ENCODE measurements at places on chromosomes 3 and 15.

GRCh38 chr3:122572940-122573412, 4.5 kb upstream of the PARP15 start:
- DNase-seq, result peak; percentile 58

DNA sequence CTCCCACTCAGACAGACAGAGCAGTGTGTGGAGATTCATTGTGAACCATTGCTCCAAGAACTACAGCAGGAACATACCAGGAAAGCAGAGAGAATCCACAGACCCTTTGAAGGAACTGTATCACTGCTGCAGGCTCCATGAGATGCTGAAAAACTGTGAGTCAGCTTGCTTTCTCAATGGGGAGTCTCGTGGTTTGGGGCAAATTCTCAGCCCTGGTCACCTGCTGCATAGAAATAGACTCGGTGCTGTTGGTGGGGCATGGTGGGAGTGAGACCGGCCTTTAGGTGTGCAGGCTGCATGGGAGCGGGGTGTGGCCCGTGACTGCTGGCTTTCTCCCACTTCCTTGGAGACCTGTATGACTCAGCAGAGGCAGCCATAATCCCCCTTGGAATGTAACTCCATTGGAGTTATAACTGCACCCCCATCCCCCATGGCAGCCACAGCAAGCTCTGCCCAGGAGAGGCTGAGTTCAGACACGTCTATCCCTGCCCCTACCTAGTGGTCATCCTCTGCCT, 35.6 kb downstream of the ALCAM start:
- DNase-seq, result no peak

DNA sequence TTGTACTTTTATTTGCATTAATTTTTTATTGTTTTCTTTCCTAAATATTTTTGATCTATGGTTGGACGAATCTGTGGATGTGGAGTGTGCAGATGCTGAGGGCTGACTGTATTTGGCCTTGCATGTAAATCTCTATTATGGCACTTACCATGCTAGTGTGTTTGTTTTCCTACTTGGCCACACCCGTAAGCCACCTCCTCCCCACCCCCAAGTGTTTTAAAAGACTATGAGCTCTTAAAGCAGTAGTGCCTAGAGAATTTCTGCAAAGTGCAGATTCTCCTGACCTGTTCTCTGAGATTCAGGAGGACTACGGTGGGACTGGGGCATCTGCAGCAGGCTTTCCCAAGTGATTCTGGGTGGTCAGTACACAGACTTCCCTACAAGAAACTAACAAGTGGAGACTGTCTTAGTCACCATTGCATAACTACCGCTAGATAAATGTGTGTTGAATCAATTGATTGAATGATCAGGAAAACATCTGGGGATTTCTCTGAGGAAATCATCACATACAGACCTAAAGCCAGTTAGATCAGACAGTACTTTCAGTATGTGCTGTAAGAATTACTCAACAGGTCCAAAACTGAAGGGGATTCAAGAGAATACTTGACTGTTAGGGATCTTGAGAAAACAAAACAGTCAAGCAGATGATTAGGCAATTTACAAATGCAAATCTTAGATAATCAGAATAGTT, 6.2 kb upstream of the TIPARP start:
- DNase-seq, result no peak

DNA sequence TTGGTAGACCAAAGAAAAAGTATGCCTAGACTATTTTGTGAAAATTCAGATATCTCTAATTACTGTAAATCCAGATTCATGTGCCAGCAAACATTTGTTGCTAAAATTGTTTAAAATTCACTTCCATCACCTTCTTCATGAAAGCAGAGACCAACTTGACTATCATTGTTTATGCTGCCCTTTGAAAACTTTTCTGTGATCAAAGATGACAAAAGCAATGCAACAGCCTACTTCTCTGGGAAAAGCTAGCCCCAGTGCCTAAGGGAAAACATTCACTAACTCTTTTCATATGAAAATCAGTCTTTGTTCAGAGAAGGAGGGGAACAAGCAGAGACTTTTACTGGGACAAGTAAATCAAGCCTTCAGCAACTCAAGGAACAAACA, 178.0 kb upstream of the P2RY1 start:
- DNase-seq, result no peak

DNA sequence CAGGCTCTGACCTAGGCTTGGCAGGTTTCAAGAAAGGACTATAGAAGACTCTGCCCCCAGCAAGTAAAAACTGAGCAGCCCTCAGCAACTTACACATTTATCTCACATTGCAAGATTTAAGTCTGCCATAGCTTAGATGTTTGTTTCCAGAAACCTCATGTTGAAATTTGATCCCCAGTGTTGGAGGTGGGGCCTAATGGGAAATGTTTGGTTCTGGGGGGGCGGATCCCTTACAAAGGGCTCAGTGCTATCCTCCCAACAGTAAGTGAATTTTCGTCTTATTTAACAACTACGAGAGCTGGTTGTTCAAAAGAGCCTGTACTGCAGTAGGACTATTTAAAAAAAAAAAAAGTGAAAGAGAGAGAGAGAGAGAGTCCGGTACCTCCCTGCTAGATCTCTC, 125.2 kb upstream of the PROK2 start:
- DNase-seq, result no peak

- peak; percentile 90 for DNase-seq
These were observed 108.8 kb downstream of the KLF13 start for GRCh38 chr15:31435261-31435911.

GRCh38 chr3:48142316-48142870, 45.8 kb downstream of the CDC25A start:
- DNase-seq, result no peak

- no peak for DNase-seq
These were observed 384.4 kb upstream of the C2CD4B start for GRCh38 chr15:62549345-62549970.

DNA sequence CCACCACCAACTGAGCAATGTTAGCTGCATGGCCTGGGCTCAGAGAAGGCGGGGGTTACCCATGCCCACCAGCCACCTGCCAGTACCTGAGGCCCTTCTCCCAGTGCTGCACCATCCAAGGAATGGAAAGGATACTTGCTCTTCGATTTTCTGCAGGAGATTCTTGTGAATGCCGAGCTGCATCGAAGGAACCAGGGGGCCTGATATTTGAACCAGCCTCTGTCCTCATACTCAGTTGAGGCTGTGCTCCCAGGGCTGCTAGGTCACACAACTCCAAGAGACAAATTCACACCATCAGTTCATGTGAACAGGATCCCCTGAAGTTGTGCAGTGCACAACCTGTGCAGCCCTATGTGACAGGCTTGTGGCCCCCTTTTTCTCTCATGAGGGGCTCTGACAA, 18.0 kb downstream of the PLA2G4F start:
- DNase-seq, result no peak

DNA sequence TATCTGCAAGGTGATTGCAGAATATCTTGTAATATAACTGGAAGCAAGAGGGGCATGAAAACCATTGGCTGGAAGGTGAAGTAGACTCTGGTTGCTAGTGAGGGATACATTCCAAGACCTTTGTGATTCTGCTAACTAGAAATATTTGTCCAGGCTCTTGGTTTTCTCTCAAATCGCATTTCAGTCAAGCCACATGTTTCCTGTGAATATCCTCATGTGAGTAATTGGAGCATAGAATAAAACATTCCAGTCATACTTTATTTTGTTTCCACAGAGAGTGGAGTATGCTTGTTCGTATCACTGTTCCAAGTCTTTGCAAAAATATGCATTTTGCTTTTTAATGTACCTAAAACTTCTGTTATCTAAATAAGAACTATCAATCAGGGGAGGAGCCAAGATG, 850.0 kb downstream of the EPHA3 start:
- DNase-seq, result no peak

- no peak for DNase-seq
These were observed 394.6 kb downstream of the ZNF385D start for GRCh38 chr3:21356402-21356801.

DNA sequence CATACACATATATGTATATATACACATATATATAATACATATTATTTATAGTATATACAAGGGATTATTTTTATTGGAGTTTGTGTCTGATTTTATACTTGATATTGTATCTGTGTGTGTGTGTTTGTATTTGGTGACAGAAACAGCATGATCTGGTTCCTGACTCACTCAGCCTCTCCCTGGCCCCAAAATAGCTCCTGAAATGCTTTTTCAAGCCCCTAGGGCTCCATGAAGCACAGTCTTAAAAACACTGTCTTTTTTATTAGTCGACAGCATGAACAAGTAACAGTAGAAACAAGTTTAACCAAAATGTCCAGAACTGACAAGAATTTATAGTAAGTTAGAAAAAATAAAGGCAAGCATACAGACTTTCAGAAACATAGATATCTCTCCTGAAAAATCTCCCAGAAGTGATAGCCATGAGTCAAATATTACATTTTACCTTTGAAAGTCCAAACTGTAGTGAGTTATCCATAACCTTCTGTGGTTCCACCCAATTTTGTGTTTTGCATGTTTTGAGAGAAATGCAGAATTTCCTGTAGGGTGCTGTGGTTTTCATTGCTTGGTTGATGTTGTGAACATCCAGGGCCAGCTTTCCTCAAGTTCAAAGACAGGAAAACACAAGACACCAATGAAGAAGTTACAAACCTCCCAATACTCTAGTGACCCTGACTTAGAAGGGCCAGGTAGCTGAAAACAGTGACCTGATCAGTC, 98.5 kb upstream of the CCDC80 start:
- DNase-seq, result no peak

DNA sequence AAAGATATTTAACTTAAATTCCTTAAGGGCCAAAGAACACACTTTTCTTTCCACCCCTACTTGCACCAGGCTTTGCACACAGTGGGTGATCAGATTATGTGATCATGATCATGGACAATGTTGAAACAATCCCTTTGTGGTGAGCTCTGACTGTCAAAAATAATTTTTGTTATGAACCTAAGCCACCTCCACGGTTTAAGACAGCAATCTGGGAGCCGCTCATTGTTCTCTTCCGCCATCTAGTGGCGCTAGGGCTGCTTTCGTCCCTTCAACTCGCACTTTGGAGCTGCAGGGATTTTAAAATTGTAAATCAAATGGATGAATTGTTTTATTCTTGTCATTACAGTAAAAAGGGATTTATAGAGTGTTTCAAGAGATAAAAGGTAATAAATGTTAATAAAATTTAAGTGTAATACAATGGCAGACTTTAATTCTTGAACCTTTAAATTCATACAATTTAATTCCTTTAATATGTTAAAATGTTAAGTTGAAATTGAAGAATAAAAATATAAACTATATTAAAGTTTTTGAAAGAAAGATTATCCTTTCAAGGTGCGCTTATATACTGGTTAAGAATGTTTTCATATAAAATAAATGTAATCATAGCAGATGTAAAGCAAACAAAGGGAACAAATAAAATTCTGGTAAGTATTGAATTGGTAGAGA, 45.3 kb upstream of the ARL6 start:
- DNase-seq, result peak; percentile 72

- no peak for DNase-seq
These were observed 3.3 kb downstream of the LINS1 start for GRCh38 chr15:100598655-100599054.

DNA sequence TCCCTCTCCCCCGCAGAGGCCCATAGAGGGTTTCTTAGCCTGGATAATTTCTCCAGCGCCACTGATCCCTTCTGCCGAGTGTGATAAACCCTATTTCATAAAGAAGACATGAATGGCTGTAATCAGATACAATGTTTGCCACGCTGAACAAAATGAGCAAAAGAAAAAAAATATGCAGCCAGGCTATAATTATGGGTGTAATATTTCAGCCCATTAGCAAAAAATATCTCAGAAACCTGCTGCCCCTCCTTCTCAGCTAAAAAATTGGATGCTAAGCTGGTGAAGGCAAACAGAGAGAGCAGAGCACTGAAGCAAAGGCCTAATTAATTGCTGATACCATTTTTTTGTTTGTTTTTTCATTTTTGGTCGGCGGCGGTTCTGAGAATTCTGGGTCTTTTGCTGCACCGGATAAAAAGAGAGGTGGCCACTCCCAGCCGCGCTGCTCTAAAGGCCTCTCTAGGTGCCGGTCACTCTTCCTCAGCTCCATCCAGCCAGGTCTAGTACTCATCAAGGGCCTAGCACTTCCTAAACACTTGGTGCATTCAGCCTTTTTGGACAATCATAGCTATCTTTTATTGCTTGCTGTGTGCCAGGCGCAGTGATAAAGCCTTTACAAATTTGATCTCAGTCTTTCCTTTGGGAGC, 128.7 kb upstream of the TLE3 start:
- no peak for DNase-seq

GRCh38 chr3:190086191-190086590, 34.5 kb downstream of the P3H2 start:
- DNase-seq, result no peak

DNA sequence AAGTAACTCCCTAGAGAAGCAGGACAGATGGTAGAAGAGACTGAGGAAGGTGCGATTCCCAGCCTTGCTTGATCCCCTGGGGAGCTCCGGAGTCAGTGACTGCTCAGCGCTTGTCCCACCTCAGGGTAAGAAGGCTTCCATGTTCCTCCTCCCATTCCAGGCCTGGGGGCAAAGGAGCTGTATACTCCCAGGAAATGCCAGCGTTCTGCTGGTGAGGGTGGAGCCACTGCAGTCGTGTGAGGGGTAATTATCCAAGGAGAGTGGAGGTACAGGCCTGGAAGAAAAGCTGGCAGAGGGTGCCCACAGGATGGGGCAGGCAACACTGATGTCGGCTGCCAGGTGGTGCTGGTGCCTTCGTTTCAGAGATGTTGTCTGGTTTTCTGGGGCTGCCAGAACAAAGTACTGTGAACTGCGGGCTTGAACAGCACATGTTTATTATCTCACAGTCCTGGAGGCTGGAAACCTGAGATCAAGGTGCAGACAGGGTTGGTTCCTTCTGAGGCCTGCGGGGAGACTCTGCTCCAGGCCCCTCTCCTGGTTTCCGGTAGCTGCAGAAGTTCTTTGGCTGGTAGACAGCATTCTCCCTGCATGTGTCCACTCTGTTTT, 12.1 kb upstream of the APBA2 start:
- no peak for DNase-seq

DNA sequence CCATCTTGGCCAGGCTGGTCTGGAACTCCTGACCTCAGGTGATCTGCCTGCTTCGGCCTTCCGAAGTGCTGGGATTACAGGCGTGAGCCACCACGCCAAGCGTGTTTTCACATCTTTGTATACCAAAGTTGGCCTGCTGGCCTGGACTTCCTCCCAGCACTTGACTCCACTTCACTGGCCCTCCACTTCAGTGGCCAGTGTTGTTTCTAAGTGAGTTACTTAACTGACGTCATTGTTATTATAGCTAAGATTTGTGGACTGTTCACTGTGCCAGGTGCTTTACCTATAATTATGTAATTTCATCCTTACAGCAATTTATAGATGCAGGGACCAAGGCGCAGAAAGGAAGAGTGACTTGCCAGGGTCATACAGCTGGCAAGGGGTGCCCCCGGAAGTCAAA, 52.0 kb downstream of the HRH1 start:
- no peak for DNase-seq

- no peak for DNase-seq
These were observed 353.1 kb downstream of the CHL1 start for GRCh38 chr3:549636-550035.

DNA sequence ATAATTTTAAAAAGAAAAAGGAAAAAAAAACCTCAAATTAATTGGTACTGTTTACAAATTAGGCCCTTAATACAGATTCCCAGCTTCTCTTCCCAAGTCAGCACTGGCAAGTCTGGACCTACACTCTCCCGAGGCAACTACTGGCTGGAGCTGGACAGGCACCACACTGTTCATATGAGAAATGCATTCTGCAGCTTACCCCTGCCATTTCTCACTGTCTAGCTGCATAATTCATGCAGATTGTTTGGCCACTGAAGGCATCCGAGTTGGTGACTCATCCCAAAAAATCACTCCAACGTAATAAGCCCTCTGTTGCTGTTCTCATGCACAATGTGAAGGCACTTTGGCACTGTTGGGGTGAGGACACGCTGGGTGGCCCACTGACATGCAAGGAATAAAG, 45.3 kb downstream of the ROPN1B start:
- DNase-seq, result no peak
